ENCODE measurements at places on chromosomes 7 and 10.

- DNase-seq, result no peak
Measured at GRCh38 chr10:124566222-124566888, 104.7 kb downstream of the LHPP start.

DNA sequence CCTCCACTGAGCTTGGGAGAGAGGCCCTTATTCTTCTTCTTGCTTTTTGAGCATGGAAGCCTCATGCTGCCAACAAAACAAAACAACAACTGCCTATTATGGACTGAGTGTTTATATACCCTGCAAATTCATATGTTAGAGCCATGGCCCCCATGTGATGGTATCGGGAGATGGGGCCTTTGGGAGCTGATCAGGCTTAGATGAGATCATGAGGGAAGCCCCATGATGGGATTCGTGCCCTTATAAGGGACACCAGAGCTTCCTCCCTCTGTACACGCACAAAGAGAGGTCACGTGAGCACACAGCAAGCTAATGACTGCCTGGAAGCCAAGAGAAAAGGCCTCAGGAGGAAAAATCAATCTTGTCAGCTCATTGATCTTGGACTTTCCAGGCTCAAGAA, 235.0 kb downstream of the FANK1 start:
- no peak for DNase-seq

- DNase-seq, result no peak
Measured at GRCh38 chr7:1738956-1739355, 68.9 kb downstream of the ELFN1 start.

GRCh38 chr10:5159126-5159525, 25.8 kb downstream of the AKR1C8 start:
- no peak for DNase-seq

DNA sequence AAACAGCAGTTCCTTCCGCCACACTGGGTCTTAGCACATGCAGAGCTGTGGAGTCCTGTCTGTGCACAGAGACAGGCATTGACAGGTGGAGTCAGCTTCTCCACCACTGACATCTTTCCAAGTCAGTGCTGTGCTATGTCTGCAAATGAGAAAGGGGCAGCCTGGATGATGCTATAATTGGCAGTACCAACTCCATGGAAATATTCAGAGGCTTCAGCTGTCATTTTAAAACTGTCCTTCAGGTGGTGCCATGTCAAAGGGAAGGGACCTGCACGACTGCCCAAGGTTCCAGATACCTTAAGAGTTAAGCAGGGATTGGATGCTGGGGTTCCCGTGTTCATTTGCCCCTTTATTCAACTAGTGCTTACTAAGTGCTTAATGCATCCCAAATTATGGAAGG, 258.0 kb upstream of the PRKCQ start:
- no peak for DNase-seq

- no peak for DNase-seq
Measured at GRCh38 chr10:93859049-93859655, 34.6 kb upstream of the SLC35G1 start.
